ENCODE measurements at places on chromosomes 4 and X. TPM values are rescaled to one million over a fixed set of nuclear protein-coding genes. Genes with fewer than 3 reads are reported as not detected.

DNA sequence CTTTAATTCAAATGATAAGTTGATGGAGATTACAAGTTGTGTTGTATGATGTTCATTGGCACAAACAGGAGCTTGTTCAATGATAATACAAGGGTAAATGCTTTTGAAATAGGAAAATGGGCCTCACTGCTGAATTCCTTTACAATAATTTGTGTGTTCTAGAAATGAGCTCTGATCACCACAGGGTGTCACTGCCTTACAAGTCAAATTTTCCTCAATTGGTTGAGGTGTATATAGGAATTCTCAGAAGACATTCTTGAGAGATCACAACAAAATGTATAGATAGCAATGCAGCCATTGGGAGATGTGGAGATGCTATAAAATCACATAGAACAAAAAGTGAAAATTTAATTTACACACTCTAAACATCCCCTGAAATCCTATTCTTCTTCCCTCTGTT is 49.6 kb downstream of the KLF8 start:
- DNase-seq: peak; percentile 17

DNA sequence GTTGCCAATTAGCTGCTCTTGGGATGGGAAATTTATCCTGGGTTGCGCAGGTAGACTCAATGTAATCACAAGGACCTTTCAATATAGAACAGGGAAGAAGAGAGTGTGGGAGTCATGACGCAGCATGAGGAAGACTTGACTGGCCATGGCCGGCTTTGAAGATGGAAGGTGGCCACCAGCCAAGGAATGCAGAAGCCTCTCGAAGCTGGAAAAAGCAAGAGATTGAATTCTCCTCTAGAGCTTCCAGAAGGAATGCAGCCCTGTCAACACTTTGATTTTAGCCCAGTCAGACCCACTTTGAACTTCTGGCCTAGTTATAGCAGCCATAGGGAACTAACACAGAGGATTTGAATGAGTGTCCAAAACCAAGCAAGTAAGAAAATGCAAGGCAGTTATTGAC is 14.7 kb upstream of the SH3KBP1 start:
- DNase-seq: no peak

DNA sequence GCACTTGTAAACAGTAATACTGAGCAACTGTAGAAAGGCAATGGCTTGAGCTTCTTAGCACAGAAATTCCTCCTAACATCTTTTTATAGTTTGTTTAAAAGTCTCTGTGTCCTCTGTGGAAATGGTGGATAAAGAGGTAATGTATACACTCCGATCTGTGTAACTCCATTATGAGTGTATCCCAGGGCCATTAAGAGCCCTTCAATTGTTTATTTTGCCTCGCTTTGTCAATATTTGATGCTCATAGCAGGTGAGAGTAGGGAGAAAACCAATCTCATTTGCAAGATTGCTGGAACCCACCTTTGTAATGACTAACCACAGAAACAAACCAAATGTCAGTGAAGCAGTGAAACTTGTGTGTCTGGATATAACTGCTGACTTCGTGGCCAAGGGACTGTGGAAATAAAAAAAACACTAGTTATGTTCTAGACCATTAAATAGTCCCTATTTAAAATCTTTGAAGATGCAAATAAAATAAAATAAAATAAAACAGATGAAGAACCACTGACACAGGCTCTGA is 598.2 kb upstream of the BOD1L1 start:
- no peak for DNase-seq

- DNase-seq: no peak
These were observed 60.0 kb downstream of the FHIP1A start for GRCh38 chr4:151468715-151469696.

Gene ARHGAP36
- total RNA-seq: not detected

DNA sequence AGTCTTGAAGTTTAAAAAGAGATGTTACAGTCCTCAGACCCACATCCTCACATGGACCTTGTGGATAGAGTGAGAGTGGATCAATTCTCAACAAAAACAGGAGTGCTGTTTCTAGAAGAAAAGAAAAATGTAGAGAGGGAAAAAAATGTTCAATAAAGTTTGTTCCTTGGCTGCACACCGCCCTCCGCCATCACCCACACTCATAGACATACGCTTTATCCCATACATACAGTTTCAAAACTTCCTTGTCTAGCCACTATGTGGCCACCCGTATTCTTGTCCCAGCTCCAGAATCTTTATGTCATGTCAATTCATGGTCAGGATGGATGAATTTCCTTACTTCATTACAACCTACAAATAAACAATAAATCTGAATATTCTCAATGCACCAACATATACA is 23.5 kb upstream of the ELF2 start:
- no peak for DNase-seq

Gene PRSS12
- not detected for total RNA-seq

DNA sequence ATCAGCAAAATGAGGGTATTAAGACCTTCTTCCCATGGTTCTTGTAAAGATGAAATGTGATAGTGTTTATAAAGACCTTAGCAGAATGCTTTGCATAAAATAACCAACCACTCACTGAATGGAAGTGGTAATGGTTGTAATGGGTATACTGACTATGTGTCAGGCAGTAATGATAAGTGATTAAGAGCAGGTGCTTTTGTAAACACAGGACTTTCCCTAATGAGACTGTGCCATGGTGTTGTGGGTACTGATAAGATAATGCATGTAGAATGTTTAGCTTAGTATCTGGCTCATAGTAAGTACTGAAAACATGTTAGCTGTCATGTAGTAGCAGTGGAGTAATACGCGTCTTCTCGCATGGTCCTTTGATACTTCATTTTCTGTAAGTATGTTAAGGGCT is 6.9 kb downstream of the LSM6 start:
- no peak for DNase-seq

DNA sequence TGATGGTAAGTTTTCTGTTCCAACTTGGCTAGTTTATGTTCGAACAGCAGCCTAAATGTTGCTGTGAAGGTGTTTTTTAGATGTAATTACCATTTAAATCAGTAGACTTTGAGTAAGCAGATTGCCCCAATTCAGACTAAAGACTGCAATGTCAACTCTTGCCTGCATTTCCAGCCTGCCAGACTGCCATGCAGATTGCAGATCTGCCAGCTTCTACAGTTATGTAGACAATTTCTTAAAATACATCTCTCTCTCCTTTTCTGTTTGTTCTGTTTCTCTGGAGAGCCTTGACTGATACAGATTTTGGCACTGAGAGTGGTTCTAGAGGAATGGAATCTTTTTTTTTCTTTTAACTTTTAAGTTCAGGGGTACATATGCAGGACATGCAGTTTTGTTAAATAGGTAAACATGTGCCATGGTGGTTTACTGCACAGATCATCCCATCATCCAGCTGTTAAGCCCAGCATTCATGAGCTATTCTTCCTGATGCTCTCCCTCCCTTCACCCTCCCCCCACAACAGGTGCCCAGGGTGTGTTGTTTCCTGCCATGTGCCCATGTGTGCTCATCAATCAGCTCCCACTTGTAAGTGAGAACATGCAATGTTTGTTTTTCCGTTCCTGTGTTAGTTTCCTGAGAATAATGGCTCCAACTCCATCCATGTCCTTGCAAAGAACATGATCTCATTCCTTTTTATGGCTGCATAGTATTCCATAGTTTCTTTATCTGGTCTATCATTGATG is 227.8 kb downstream of the CPE start:
- DNase-seq: no peak

Gene FATE1
- not detected for total RNA-seq

Gene KLB
- not detected for total RNA-seq

DNA sequence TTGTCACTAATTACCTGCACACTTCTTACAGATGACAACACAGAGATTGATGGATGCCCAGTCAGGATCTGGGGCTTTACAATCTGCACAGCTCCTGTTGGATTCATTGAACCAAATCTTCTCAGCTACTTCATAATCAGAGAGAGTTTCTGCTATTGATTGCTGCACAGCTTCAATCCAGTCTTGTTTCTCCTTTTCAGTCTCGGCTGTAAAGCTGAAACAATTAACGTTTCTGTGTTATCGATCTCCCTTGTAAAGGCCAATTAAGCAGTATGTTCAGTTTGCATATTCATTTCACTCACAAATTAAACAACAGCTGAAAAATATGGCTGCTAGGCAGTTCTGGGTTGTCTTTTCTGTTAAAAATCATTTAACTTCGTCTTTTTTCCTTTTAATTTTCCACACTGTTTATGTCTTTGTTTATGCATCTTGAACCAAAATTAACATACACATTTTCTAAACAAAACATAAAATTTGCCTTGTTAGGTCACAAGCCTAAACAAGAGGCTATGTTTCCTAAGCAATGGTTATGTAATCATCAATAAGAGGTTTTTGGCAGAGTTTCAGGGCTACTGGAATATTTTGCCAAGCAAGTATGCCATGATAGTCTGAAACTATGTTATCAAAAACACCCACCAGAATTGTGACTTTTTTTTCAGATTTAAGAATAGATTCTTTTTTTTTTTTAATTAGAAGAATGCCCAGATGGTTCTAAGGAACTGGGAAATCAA is 79.2 kb downstream of the ARAP2 start:
- DNase-seq: no peak

GRCh38 chrX:84909151-84909550 is 94.5 kb upstream of the APOOL start:
- no peak for DNase-seq

- DNase-seq: no peak
These were observed 48.4 kb downstream of the RTL5 start for GRCh38 chrX:72083291-72083690.

GRCh38 chr4:56656346-56656643 is 24.8 kb downstream of the HOPX start:
- peak; percentile 72 for DNase-seq

Gene FAM184B
- 0.05 TPM for total RNA-seq

GRCh38 chr4:46389301-46389775 is 590 bp downstream of the GABRA2 start:
- DNase-seq: no peak

Gene CDK16
- total RNA-seq: 56.1 TPM

Gene TEX13A
- total RNA-seq: not detected

Gene GRK4
- total RNA-seq: 3.0 TPM

Gene PGK1
- 1,745 TPM for total RNA-seq

Gene CT45A10
- not detected for total RNA-seq

DNA sequence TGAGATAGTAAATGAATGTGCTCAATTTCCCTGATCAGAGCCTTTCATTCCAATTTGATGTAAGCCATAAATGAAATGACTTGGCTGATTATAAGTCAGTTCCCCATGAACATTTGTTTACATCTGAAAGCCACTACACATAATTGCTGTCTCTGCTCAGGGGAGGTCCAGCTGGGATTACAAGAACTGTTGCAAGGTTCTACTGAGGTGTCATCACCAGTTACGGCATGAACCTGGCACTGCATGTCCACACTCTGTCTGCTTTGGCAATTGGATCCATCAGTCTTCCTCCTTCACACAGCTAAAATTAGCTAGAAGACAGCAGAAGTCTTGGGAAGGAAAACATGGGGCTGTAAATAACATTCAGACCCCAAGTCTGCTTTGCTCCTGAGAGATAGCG is 12.8 kb upstream of the MBNL3 start:
- DNase-seq: no peak

DNA sequence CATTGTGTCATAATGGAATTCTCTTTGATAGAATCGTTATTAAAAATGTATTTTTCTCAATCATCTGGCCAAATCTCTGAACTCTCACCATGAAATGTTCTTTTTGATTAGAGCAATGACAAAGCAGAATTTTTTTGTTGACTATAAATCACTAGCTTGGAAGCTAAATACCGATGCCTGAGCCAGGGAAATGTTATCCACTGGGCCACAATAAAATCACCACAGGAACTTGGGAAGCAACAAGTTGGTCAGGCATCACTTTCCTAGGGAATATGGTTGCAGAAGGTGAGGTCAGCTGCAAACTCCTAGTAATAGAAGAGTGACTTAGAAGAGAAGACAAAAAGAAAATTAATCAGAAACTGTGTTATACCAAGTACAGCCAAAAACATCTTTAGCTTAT is 60.6 kb upstream of the CFAP47 start:
- no peak for DNase-seq

Gene PNMA6F
- not detected for total RNA-seq

DNA sequence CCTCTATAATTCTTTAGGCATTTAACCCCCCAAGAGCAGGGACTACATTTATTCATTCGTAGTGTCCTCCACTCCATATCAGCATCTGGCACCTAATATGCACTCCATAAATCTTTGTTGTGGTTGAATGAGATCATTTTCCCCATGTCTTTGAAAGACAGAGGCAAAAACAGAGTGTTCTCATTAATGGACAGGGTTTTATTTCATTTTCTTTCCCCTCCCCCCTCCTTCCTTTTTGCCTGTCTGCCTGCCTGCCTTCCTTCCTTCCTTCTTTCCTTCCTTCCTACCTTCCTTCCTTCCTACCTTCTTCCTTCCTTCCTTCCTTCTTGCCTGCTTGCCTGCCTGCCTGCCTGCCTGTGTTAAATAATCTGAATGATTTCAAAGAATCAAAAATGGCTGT is 83.2 kb downstream of the SHROOM3 start:
- no peak for DNase-seq

Data from activated CD8-positive, alpha-beta T cell treated with anti-CD3 and anti-CD28 coated beads for 36 hours (primary cell).